ENCODE measurements at places on chromosomes 4 and X.

GRCh38 chrX:150421816-150422215 is 58.7 kb downstream of the MAMLD1 start:
- no peak for DNase-seq

- DNase-seq = no peak
Measured at GRCh38 chrX:115630204-115630603, 69.2 kb downstream of the PLS3 start.

DNA sequence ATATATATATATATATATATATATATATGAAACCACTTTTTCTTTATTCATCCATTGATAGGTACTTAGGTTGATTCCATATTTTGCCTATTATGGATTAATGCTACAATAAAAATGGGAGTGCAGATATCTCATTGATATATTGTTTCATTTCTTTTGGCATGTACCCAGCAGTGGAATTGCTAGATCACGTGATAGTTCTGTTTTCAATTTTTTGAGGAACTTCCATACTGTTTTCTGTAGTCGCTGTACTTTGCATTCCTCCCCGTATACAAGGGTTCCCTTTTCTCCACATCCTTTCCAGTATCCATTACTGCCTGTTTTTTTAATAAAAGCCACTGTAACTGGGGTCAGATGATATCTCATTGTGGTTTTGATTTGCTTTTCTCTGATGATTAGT is 124.6 kb downstream of the GABRB1 start:
- DNase-seq = no peak

- DNase-seq = no peak
Measured at GRCh38 chr4:8643441-8643840, 50.9 kb downstream of the CPZ start.

GRCh38 chr4:184624972-184625554 is 24.2 kb downstream of the CASP3 start:
- no peak for DNase-seq

DNA sequence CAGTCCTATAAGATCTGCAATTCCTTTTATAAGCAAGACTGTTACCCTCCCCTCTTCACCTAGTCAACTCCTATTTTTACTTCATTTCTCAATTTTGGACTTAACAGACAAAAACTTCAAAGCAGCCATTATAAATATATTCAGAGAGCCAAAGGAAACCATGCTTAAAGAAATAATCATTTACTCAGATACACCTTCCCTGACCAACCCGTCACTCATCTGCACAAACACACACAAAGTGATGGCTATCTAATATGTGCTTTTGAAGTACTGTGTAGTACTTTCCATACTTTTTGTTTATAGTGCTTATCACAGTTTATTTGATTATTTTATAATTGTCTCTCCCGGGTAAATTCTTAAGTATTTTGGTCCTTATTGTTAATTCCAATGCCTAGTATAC is 117.2 kb downstream of the TBC1D19 start:
- no peak for DNase-seq

All from activated T-cell treated with anti-CD3 and anti-CD28 coated beads for 24 hours (primary cell).